ENCODE measurements at places on chromosomes 6 and 20.

DNA sequence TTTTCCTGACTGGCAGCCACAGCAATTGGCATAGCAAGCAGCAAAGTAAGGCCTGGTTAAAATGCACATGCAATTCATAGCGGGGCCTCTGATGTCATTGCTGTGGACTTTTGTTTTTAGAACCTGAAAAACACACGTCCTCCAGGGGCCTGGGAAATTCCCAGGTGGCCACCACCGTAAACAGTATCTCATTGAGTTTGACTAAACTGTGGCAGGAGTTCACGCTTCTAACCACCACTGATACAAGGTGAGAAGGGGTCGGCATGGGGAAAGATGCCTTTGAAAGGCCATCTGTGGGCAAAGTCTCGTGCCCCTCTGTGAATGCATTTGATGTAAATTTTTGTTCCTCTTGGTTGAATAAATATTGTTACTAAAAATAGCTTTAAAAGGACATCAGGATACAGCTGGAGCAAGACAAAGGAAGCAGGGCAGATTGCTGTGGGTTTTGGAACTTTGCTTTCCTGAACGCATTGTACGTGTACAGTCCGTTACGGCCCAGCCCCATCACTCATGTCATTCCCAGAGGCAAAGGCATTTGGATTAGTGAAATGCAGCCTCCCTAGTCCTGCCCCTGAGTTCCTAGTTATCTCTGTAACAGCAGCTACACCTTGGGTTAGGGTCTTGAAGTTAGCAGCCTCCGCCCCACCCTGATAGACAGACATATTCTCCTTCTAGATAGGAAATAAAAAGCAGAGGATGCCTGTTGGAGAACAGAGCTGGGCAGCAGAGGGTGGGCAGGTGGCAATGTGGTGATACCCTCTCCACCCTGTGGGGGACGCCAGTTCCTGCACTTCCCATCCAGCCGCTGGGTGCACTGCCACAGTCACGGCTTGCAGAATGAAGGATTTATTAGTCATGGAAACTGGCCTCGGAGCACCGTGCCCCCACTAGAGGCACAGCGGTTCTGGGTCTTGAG, 80.3 kb downstream of the ZDHHC14 start:
- DNase-seq: no peak

DNA sequence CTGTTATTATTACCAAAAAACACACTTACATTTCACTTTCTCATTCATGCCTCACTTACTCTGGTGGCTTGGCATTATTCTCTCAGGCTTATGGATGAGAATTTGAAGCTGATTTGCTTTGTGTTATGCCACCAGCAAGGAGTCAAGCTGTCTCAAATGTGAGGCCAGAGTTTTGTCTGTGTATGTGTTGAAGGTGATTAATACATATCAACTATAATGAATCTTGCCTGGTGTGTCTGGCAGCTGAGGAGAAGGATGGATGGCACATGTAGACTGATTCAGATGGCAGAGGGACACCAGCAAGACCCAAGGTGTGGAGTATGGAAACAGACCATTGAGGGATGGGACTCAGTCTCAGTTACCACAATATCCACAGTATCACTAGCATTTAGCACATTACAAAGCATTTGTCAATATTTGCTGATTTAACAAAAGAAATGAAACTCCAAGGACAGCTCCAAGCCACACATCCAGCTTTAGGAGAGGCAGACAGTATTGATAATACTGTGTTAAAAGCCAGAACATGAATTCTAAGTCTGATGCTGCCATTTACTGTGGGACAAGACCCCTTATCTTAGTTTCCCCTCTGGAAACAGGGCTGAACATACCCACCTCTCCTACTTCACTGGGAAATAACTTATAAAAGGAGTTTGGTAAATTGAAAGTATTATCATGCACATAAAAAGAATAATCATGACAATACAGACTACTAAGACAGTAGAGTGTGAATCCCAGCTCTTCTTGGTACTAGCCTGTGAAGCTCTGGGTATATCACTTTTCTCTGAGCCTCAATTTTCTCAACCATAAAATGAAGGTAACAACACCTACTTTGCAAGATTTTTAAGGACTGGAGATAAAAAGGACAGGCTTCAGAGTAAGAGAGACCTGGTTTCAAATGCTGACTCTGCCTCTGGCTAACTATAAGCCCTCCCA, 11.2 kb downstream of the BCL2L1 start:
- DNase-seq: no peak

DNA sequence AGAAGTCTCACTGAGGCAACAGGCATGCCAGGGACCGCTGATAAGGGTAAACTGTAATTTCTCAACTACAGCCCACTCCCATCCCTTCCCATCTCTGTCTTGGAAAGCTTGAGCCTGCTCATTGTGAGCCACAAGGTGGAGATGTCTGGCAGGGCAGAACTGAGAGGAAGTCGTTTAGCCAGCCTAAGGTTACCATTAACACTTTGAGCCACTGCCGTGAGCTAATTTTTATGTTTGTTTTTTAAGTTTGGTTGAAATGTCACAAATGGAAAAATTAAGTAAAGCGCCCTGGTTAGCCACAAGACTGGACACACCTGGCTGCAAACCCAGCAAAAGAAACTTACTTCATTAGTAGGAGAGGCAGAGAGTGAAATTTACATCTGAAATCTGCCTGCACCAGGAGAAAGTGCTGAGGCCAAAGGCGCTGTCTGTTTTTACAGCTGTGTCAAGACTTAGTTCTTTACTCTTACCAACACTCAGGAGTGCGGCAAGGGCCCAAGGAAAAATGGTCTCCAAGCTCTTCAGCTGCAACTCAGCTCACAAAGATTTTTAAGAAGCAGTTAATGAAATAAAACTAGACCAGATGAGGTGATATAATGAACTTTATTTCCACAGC, 50.0 kb upstream of the FAM83C start:
- no peak for DNase-seq

DNA sequence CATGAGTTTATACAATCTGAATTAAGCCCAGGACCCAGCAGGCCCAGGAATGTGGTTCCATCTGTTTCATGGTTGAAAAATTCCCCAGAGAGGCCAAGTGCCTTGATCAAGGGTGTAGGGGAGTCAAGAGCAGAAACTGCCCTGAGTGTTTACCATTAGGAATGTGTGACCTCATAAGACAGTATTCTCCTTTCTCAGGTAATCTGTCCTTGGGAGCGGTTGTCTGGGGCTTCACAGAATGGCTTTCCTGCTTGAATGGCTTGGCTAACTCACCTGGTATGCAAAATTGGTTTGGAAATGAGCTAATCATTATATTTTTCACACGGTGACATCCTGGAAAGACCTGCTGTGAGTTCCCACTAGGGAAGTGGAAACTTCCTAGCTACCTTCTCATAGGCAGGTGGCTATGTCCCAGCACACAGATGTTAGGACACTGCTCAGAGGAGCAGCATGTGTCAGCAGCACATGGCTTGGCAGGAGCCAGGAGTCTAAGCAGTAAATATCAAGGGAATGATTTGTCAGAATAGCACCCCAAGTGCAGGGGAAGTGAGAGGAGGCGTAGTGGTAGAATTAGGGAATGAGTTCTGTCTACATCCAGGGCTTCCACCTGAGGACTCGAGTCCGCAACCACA, 17.7 kb downstream of the CLIC5 start:
- no peak for DNase-seq

GRCh38 chr6:157800420-157801237, 22.4 kb upstream of the SNX9 start:
- DNase-seq: no peak

GRCh38 chr20:40154514-40154913, 534.5 kb downstream of the MAFB start:
- no peak for DNase-seq

DNA sequence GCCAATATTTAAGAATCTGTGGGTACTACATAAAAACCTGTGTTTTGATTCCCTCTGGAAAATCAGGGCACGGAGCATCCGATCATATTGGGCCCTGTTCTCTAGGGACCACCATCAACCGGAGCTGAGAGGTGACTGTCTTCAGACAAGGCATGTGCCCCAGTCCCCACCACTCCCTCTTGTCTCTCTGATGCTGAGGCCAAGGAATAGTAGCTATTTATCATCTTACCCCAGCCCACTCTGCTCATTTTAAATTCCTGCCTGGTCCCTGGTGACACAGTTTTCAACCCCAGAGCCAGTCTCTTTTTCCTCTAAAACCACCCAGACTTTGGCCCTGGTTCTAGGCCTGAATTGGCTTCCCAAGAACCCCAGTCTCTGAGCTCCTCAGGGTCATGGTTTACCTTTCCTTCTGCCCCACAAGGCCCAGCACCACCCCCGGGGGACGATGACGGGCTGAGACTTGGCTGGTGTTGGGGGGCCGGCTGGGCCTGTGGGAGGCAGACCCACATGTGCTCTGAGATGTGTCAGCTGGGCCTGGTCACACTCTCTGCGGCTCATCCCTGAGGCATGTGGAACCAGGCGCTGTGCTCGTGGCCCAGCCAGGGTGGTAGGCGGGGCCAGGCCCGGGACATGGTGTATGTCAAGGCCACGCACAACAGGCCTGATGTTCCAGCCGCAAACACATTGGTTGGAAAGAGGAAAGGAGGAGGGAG, 114.4 kb downstream of the CEBPB start:
- DNase-seq: no peak

- DNase-seq: no peak
Measured at GRCh38 chr6:83594941-83595340, 82.6 kb downstream of the PRSS35 start.

DNA sequence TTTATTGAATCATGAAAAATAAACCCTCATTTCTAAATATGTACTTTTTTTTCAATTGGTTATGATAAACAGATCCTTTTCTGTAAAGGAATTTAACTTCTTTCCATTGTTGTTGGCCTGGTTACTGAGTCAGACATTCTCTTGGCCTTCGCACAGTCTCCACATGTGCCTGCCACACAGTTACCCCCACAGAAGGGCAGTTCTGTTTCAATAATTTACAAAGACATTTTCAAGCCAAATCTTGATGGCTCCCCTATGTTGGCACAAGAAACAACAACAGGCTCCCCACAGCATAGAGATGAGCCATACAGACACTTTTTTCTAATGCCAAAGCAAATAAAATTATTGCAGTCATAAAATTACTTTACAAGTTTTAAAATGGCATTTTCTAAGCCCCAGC, 55.6 kb upstream of the BEND6 start:
- DNase-seq: no peak

DNA sequence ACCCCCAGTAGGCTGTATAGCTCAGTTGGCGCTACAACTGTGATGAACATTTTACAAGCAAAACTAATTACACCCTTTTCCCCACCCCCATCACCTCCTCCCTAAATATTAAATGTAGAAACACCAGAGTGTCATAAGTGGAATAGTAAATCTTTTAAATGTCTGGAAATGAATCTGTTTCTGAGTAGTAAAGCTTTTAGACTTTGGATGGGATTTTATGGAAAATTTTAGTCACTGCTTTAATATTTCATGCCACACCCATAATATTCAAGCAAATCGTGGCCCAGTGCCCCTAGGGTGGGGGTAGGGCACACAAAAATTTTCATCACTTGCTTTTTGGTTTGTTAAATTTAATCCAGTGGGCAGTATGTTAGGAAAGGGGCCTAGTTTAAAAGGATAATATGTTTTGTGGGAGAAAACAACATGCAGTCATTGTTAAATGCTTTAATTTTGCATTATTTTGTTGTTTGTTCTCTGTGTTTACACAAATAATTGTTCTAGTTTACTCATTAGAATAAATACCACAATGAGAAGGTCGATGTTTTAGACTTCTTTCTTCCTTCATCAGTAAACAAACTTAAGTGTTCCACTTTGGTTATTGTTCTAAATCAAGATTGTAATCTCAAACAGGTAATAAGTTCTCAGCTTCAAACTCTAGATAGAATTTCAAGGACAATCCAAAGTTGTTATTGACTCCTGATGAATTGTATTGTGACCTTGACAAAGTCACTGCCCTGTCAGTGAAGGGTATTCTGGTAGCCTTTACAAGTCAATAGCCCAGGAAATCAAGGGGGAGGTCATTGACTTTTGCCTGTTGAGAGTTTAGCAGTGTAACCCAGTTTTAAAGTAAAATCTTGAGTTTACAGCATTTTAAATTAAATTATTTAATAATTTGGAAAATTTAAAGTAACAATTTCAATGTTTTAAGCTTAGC, 79.2 kb downstream of the CBFA2T2 start:
- DNase-seq: no peak

DNA sequence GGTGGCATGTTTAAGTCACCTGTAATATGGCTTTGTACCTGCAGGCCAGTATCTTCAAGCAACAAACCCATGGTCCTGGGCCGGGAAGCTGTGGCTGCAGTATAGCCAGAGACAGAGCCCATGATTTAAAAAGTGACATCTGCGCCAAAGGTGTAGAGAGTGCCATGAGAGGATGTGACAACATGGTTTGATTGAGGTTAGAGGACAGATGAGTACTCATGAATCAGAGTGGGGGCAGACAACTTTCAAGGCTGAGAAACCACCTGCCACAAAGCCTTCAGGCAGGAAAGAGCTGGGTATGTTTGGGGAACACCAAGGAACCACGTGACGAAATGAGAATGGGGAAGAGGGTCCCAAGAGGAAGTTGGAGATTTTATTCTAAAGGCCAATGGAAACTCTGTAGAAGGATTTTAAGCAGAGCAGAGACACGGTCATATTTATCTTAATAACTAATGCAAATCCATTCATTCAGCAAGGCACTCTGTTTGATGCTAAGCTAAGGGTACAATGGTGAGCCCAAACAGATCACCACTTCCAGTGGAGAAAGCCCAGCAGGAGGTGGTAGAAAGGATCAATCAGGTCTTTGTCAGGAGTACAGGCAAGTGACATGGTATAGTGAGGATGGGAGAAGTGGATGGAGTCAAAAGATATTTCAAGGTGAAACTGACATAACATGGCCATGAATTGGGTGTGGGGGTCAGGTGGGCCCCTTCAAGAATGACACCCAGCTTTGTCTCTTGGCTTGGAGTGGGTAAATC, 3.4 kb upstream of the MICAL1 start:
- DNase-seq: no peak

DNA sequence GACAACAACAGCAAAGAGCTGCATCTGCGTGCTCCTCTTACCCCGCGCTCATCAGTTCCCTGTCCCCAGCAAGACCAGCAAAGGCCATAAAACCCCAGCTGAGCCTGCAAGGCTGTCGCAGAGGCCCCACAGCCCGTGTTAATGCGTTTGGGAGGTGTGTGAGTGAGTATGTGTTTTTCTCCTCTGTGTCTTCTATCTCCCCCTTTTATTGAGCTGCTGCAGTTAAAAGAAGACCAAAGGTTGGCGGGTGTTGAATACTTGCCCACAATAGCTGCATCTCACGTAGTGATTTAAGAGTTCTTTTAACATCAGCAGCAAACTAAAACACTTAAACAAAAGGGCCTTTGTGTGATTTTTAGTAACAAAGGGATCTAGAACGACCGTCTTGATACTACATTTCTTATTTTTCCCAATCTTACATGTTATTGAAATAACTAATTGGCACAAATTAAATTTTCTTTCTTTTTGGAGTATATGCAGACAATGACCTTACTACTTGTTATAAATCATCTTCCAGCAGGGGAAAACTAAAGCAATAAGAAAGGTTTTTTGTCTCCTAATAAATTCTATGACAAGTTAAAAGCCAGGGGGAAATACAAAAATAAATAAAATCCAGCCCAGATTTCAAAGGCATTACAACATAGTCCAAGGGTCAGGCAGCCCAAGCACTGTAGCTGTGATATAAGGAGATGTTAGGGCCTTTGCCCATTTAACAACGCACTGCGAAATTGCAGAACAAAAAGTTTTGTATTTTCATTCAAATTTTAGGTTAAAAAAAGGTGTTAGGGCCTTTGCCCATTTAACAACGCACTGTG, 27.2 kb upstream of the CNKSR3 start:
- no peak for DNase-seq

All from stimulated activated CD8-positive, alpha-beta memory T cell treated with anti-CD3 and anti-CD28 coated beads, Interleukin-15, amount 100 ng/mL, for 24 hours (primary cell).